ENCODE measurements at places on chromosomes 7 and 10.

GRCh38 chr10:13892001-13892491, 305.3 kb downstream of the PRPF18 start:
- no peak for DNase-seq

DNA sequence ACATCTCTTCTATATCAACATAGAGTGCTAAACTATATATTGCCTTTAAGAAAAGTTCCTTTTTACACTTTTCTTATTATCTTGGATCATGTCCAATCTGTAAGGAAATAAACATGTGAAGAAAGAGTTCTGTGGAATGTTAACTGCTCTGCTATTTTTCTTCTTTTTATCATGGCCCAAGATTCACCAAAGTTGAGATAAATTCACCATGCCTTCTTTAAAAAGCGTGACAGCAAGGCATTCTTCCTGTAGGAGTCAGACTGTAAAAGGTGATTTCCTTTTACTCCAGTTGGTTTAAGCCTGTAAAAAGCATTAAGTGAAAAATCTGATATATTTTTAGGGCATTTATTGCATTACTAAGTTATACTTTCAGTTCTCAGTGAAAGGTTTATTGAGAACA, 165.7 kb upstream of the FZD1 start:
- no peak for DNase-seq

- no peak for DNase-seq
These were observed 32.6 kb downstream of the IKZF1 start for GRCh38 chr7:50336894-50337703.

DNA sequence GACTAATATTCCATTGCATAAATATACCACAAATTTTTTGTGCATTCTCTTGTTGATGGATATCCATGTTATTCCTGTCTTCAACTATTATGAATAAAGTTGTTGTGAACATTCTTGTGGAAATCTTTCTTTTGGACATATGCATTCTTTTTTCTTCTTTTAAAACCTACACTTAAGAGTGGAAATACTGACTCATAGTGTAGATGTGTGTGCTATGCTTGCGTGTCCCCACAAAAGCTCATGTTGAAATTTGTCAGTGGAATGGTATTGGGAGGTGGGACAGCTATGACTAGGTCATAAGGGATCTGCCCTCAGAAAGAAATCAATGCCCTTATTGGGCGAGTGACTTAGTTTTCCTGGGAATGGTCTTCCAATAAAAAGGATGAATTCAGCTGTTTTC, 203.6 kb upstream of the PRSS58 start:
- DNase-seq: no peak

DNA sequence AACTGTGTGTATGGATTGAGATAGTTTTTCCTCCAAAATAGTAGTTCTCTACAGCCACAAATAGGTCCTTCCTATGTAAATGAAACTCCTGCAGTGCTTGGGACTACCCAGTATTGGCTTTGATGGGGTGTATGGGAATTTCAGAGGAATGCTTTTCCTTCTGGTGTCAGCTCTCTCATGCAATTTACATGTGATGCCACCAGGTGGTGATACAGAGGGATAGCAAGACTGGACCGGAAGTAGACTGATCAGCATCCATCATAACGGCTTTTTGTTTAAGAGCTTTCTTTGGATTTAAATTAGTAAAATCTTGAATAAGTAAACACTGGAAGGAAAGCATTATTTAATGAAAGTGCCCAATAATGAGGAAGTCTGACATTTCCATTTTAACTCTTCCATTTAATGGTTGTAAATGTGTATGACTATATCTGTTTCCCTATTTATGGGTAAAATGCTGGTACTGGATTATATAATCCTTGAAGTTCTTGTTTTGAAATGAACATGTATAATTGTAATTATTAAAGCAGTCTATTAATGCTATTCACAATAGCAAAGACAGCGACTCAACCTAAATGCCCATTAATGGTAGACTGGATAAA, 22.7 kb downstream of the DYNC1I1 start:
- DNase-seq: no peak

- no peak for DNase-seq
These were observed 13.0 kb downstream of the EN2 start for GRCh38 chr7:155470686-155471638.

DNA sequence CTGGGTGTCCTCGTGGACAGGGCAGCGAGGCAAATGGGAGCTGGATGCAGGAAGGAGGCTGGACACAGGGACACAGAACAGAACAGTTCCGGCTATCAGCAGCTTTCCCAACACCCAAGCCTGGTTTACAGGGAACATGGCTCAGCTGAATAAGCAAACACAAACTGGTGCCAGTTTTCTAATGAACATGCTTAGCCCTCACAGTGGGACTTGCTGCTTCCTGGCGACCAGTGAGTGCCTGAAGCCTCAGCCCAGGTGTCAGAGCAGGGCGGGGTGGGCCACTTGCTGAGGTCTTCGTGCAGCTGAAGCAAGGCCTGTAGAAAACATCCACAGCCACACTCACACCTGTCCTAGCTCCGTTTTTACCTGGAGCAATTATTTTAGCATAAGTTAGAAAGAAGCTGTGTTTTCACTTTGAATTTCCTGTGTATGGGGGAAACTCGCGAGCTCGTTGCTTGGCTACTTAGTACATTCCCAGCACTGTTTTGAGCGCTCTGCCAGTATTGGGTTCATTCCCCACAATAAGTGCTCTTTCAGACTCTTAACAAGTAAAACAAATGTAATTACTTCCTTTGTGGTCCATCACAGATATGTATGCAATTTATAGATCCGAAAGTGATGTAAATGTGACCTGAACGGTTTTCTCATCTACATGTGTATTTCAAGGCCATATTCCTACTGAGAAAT, 261.2 kb upstream of the SHH start:
- no peak for DNase-seq

GRCh38 chr10:31908157-31908556, 20.5 kb downstream of the ARHGAP12 start:
- no peak for DNase-seq
